ENCODE measurements at places on chromosomes 12 and 14.
A peak's percentile ranks its signal among the peaks of the same experiment; 100 is the strongest.

- DNase-seq: no peak
Measured at GRCh38 chr14:39423793-39424192, 8.4 kb downstream of the FBXO33 start.

DNA sequence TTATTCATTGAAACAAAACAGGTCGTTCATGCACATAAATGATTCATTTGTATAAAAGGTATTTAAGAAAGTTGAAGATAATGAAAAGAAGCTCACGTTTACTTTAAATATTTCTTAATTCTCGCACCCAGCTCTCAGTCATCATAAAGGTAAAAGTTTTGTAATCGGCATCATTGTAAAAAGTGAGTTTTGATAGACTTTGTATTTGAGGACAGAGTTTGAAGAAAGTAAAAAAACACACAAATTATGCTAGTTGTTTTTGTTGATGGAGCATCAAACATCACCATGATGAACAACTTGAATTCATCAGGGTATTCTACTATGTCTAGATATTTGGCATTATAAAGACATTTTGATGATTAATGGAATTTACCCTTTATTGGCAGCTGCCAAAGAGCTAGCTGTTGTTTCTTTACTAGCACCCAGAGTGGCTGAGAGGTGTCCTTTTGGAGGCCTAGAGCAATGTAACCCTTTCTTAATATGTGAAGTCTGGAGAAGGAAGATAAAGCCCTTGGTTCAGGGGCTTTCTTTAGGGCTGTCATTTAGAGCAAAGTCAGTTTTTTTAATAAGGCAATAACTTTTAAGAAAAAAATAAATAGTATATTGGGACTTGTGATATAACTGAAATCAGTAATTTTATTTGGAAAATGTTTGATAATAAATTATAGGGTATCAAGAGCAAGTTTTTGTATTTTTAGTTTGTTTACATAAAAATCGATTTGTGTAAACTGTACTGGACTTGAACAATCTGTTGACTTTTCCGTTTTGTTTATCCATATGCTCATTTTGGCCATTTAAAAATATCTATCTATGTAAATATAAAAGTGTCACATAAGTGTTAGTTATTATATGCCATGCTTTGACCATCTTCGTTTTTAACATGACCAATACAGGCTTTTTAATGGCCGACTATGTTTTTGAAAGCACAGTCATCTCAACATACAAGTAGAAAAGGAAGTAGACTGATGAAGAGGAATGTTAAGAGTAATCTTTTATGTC is 7.4 kb downstream of the GLRX5 start:
- DNase-seq: no peak

DNA sequence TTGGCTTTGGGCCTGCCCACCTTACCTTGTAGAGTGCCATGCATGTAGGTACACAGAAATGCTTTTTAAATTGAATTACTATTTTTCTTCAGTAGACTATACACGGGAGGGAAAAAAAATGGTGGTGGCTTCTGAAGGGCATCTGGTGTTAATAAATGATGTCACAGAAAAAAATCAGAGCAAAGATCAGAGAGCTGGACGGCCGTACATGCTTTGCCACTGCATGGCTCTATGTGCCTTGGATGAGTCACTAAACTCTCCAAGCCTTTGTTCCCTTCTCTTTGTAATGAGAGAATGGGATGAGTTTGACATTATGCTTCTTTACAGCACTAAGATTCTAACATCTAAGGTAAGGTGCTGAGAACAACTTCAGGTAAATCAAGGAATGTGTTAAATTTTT is 376.4 kb upstream of the DDHD1 start:
- DNase-seq: no peak

DNA sequence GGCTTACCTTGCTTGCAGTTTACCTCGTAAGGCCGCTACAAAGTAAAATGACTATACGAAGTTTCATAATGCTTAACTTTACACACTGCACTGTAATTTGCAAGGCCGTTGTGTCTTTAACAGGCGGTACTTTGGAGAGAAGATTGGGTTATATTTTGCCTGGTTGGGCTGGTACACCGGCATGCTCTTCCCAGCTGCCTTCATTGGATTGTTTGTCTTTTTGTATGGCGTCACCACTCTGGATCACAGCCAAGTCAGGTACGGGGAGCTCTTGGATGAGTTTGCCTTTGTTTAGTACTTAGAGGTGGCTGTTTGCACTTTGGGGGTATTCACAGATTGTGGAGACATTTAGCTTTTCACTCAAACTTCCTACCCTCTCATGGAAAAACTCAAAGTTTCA is 167.8 kb downstream of the SLC5A8 start:
- no peak for DNase-seq

- DNase-seq: no peak
Measured at GRCh38 chr12:64733857-64734256, 25.3 kb downstream of the GNS start.

GRCh38 chr12:1662761-1663439 is 28.0 kb upstream of the ADIPOR2 start:
- peak; percentile 30 for DNase-seq

DNA sequence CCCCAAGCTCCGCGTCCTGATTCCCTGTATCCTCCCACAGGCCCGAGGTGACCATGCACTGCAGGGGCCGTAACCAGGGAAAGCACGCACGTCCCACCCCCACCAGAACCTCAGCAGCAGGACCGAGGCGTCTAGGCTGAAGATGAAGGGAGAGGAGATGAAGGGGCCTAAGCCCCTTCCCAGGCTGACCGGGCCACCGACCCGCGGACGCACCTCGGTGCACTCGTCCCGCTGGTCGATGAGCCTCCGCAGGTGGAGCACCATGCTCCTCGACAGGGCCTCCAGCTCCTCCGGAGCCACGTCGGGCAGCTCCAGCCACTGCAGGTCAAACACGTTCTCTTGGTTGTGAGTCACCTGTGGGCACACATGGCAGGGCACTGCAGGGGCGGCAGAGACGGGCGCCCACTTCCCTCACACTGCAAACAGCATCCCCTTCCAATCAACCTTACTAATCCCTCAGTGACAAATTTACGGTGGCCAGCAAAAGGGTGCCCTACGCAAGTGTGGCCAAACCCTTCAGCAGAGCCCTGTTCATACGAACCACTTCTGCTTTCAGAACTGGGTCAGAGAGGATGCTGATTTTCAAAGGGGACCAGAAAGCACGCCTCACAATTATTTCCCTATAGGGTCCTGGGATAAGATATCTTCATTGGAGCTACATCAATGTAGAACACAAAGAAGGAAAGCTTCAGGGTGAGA is 77.8 kb downstream of the CCDC88C start:
- no peak for DNase-seq

DNA sequence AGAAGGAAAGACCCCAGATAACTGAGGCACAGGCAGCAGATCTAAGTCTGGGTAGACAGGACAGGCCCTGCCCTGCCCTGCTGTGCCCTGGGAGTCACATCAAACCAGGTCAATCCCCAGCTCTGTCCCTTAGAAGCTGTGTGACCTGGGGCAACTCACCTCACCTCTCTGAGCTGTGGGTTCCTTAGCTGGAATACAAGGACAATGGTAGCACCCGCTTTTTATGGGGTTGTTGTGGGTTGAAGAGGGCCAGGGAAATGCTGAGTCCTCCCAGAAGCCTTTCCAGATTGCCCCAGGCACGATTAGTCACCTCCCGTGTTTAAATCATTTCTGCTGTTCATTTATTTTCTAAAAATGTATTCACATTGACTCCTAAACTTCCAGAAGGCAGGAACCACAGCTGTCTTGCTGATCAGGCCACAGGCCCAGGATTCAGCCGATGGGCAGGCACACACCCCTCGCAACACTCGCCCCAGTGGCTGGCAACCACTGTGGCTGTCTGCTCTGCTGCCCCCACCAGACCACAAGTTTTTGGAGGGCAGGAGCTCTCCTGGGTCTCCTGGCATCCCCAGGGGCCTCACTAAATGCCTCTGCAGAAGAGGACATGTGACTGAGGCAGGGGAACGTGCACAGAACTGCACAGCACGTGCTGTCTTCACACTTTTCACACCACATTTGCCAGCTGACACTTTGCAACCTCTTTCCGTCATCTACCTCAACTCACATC is 3.0 kb downstream of the SELPLG start:
- peak; percentile 28 for DNase-seq

Data from CD4-positive, alpha-beta T cell treated with Interleukin-17A for 4 hours (primary cell).